ENCODE measurements at places on chromosomes 7 and 10.

- DNase-seq: no peak
Measured at GRCh38 chr7:85001495-85002345, 185.1 kb downstream of the SEMA3D start.

- DNase-seq: no peak
Measured at GRCh38 chr10:63516207-63516606, 5.0 kb upstream of the REEP3 start.

DNA sequence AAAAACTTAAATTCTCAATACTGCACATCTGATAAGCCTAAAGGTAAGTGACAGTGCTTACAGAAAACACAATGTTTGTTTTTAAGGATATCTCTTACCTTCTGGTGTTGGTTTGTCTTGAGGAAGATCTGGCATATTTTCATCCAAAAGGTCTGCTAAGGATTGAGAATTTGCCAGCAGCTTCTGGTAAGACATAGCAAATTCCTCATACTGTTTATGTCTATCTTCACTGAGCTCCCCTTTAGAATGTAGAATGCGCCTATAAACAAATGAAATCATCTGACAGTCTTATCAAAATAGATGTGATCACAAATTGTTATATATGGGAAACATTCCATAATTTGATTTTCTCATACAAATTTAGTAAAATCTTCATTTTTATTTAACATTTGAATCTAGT is 28.7 kb downstream of the UPF2 start:
- DNase-seq: no peak

DNA sequence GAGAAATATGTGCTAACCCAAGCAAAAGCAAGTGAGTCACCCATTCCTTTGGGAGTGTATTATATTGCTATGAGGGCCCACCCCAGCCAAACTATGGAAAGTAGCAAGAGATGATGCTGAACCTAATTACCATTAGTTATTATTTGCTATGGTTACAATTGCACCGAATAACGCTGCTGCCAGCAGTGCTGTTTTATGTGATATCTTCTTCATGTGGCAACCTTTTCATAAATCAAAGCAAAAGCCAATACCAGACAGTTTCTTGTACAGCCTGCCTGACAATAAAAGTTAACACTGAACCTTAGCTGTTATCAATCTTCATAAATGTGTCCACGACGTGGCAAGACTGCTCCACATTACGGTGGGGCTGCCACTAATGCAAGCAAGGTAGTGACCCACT is 241.7 kb upstream of the PLXNA4 start:
- DNase-seq: no peak

- no peak for DNase-seq
Measured at GRCh38 chr7:158371856-158372255, 215.8 kb downstream of the PTPRN2 start.

DNA sequence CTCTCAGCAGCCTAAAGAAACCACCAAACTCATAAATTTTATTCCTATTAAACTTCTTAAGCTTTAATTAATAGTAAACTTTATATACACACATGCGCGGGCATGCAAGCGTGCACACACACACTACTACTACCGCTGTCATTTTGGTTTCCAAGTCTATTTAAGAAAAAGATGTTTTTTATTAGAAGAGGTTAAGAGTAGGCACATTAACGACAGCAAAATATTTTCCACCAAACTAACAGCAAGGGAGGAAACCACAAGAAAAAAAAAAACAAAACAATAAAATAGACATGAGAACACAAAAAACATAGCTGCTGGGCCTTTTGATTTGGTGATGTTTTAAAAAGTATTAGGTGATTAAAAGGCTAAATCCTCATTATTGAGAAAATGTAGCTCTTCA is 28.6 kb downstream of the RTKN2 start:
- DNase-seq: no peak

GRCh38 chr10:28105561-28105960 is 106.7 kb upstream of the ODAD2 start:
- no peak for DNase-seq

DNA sequence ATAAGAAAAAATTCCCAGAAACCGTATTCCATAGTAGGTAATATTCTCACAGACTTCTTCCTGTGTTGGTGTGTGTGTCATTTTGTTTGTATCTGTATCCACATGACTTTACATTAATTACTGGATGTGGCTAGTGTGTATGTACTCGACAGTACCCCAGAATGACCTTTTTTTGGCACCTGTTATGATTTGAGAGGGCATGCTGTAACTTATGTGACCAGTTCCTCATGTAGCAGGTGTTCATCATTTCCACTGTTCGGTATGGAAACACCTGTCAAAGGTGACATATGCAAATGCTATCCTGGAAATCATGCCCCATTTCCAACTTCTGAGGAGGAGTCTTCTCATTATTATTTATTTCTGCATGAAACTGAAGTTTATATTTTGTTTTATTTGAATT is 89.3 kb downstream of the ZMYND11 start:
- no peak for DNase-seq

- DNase-seq: no peak
Measured at GRCh38 chr10:30819341-30820181, 190.0 kb upstream of the LYZL2 start.

DNA sequence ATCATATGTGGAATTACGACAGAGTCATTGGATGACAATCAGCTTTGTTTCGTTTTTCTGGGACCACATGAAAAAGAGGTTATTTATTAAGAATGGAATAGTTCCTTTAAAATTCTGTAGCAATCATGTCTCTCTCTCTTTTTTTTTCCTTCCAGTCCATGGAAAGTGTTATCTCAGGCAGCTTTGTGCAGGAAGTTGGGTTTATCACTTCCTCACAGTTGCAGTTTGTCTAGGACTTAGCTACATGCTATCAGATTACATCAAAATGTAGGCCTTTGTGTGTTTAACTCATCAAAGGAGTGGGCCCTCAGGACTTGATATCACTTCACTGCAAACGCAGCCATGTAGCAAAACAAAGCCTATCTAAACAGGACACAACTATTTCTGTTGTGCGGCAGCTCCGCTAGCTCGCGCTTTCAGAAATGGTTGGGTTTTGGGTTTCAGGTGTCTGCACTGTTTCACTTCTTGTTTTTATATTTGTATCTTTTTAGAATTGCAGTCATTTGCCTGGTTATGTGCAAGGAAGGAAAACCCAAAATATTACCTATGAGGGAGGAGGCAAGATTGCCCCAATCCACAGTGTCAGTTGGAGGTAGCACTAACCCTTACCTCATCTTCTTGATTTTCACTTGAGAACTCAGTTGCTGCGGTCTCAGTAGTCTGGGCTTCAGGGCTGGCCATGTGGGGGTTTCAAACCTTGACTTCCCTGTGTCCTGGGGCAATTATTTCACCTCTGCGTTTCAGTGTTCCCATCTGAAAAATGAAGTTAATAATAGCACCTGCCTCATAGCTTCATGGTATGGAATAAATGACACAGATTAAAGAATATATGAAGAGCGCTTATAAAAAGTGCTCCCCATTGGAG is 66.7 kb downstream of the HHEX start:
- no peak for DNase-seq

GRCh38 chr10:78365694-78366093 is 332.0 kb downstream of the RPS24 start:
- no peak for DNase-seq

GRCh38 chr10:110529596-110530011 is 31.9 kb downstream of the DUSP5 start:
- no peak for DNase-seq

DNA sequence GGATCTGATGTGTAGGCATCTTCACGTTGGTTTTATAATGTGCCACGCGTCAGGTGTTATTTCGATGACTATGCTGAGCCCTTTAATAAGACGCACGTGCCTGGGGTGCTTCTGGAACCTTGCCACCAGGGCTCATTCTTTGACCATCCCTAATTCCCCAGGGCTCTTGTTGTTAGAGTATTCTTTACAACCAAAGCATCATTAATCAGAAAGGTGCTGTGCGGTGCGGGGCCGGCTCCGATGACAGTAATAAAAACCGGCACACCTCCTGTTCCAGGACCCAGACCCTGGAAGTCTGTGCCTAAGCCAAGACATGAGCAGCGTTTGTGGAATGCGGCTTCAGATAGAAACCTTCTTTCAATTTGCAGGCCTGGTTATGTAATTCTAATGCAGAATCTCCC is 58.4 kb downstream of the MGMT start:
- no peak for DNase-seq

- DNase-seq: no peak
Measured at GRCh38 chr7:99073839-99074446, 70.0 kb downstream of the SMURF1 start.

DNA sequence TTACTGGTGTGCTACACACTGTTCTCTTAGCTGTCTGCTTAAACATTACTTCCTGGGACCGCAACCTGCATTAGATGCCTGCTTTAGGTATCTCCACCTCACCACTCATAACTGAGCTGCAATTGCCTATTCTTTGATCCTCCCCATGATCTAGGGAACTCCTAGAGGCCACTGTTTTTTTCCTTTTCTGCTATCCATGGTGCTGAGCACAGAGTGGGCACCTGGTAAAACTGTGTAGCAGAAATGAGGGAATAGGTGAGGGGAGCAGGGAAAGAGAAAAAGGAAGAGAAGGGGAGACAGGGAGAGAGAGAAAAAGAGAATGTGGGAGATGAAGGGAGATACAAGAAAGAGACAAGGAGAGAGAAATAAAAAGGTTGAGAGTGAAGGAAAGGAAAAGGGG is 434.9 kb downstream of the ADRA2A start:
- no peak for DNase-seq

- DNase-seq: no peak
Measured at GRCh38 chr10:26706206-26706605, 8.7 kb downstream of the PDSS1 start.

Measured in stimulated activated CD4-positive, alpha-beta T cell treated with anti-CD3 and anti-CD28 coated beads, Interleukin-12 subunit alpha, Interleukin-12 subunit beta, amount 100 ng/mL, for 4 hours (primary cell).